ENCODE measurements at places on chromosomes 5 and 9. TPM values are rescaled to one million over a fixed set of nuclear protein-coding genes. Genes with fewer than 3 reads are reported as not detected.

The PCDHGA2 gene
- total RNA-seq, result 3.9 TPM

The SIT1 gene
- total RNA-seq, result 1.6 TPM

The NOTCH1 gene
- 8.8 TPM for total RNA-seq

The PAEP gene
- not detected for total RNA-seq

The SCGB3A2 gene
- total RNA-seq, result not detected

The CATSPER3 gene
- total RNA-seq, result 0.09 TPM

- DNase-seq, result no peak
These were observed 152.9 kb upstream of the SLC28A3 start for GRCh38 chr9:84493284-84493947.

DNA sequence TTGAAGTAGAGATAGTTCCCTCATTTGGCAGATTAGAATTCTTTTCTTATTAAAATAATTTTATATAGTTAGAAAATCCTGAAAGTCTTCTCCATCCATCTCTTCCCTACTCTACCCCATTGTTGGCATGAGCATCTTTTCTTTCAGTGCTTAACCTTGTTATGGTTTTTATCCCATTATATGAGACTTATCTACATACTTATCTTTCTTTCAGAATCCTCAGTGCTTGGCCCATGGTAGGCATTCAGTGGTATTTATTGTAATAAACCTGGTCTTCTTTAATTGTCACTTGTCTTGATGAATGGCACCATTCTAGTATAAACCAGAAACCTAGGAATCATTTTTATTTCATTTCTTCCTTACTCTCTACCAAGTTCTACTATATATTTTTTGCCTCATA lies 169.8 kb upstream of the TLX3 start:
- no peak for DNase-seq

- DNase-seq, result no peak
These were observed 728.8 kb downstream of the NR2F1-AS1 start for GRCh38 chr5:92852219-92852618.

GRCh38 chr9:130111786-130112537 lies 58.3 kb downstream of the GPR107 start:
- no peak for DNase-seq

DNA sequence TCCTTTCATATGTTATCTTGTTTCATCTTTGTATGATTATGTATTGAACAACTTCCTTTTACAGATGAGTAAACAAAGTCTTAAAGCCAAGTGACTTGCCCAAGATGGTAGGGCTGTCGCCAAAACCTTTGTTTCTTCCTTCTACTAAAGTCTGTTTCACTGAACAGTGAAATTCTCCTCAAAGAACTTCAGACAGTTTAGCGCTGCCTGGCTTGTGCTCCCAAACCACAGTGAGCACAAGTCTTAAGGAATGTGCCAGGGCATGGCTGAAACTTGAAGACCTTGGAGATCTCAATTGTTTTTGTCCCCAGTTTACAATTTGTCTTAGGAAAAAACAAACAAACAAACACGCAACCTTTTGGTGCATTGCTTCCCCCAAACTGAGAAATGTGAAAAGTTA lies 273.5 kb downstream of the CRB2 start:
- no peak for DNase-seq

DNA sequence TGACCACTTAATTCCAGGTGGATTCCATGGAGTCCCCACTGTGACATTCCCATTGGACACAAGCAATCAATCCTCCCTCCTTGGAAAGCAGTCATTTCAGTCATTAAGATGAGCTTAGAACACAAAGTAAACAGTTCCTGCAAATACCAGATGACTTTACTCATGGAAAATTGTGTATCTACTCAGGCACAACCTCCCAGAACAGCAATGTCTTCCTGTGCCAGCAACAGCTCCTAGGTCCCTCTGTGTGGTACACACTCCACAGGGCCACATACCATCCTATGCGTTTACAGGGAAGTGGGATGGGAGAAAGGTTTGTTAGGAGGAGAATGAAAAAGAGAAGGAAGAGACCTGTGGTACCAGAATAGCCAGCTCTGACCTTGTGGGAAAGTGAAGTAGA lies 53.7 kb downstream of the MTMR12 start:
- DNase-seq, result no peak

DNA sequence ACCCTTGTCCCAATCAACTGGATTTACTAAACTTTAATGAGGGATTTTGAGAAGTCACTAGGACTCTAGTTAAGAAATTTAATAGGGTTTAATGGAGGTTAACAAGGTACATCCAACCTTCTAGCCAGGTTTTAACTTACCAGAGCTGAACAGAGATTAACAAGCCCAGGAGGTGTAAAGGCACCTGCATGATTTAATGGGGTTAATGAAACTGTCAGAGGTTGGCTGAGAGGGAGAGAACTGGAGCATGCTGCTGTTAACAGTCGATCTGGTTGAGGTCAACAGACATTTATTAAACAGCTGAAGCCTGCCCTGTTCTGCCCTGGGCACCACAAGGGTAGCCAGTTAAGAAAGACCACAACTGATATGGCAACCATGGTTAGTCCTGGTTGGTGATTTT lies 13.6 kb downstream of the HAND1 start:
- no peak for DNase-seq

GRCh38 chr9:117403403-117403811 lies 11.4 kb downstream of the ASTN2 start:
- no peak for DNase-seq

- DNase-seq, result no peak
These were observed 6.0 kb upstream of the PRRT1B start for GRCh38 chr9:131539223-131539923.
